Ammon's horn (tissue), 1 donor: ENCODE measurements at places on chromosomes 2 and 18.

GRCh38 chr2:240467659-240468302 lies 32.3 kb downstream of the GPC1 start:
- peak; percentile 18 for DNase-seq

GRCh38 chr2:178531168-178531567 lies 50.9 kb downstream of the PLEKHA3 start:
- DNase-seq: no peak

DNA sequence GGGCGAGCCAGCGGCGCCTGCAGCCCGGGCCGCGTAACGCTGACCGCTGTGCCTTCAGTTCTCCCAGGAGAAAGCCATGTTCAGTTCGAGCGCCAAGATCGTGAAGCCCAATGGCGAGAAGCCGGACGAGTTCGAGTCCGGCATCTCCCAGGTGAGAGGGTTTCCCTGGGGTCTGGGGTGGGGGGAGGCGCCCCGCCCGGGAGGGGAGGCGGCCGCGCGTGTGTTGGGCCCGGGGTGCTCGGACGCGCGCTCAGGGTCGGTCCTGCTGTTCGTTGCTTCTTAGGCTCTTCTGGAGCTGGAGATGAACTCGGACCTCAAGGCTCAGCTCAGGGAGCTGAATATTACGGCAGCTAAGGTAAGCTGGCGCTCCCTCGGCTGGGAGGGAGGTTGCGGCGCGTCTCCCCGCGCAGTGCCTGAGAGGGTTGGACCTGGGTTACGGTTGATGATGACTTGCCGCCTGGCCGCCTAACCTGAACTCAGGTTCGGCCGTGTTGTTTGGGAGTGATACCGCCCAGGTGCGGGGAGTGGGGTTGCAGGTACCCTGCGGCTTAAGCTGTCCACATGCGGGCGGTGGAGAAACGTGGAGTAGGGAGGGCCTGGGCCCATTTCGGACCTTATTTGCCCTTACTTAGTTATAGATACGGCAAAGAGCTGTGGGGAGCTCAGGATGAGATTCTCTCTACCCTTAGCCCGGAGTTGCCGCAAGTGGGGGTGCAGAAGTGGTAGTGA lies 638 bp downstream of the RPS7 start:
- no peak for DNase-seq

- no peak for DNase-seq
These were observed 10.9 kb downstream of the TMBIM1 start for GRCh38 chr2:218281449-218281848.

DNA sequence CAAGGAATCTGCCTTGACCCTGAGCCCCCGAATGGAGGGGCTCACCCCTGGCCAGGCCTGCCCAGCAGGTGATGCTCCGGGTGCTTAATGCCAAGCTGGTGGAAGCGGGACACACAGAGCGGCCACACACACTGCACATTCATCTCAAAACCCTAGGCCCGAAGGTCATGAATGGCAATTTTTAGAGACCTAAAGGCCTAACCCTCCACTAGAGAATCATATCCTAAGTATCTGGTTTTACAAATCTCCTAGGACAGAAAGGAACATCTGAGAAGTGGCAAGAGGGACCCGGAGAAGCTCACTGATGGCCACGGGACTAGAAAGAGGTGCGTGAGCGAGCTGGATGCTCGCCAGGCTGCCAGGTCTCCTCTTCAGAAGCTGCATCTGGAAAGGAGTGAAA lies 38.3 kb downstream of the ST3GAL5 start:
- DNase-seq: no peak

- no peak for DNase-seq
These were observed 326.2 kb upstream of the FAM98A start for GRCh38 chr2:33925311-33925710.

DNA sequence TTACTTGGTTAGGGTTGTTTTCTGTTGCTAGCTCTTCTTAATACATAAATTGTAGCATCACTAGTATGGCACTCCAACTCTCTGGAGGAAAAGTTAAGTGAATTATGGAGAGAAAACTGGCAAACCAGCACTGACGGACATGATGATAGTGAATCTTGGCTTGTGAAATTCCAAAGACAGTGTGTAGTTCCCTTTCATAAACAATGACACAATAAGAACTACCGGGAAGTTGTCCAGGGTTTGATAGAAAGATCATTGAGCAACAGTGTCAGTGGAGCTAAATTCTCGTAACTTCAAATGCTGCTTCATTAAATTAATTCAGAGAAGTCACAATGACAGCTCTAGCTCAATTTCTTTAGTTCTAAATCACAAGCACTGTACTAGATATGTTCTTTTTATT lies 66.5 kb downstream of the RIT2 start:
- DNase-seq: peak; percentile 27

- DNase-seq: no peak
These were observed 109.8 kb downstream of the TACR1 start for GRCh38 chr2:75089471-75089870.

GRCh38 chr2:100184055-100184737 lies 41.8 kb upstream of the AFF3 start:
- DNase-seq: no peak

- DNase-seq: no peak
These were observed 305.0 kb upstream of the LRP1B start for GRCh38 chr2:142435847-142436246.

DNA sequence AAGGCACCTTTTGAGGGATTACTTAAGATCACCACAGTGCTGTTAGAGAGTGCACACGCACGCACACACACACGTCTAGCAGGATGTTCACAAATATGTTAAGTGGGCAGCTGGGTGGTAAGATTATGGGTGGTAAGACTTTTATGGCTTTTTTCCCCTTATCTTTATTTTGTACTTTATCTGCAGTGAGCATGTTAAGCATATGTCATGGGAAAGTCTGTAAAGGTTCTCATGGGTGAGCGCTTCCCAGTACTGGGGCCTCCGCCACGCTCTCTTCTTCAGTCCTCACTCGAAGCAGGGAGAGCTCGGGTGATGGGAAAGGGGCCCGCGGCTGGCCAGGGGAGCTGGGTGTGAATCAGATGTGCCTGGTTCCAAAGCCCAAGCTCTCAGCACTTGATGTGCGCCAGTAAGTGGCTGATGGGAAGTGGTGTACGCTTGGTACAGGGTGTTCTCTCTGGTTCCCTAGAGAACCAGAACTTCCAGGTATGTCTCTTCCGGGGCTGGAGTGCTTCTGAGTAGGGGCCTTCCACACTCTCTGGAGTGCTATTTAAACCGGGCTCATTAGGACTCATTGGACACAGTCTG lies 83.9 kb upstream of the YWHAQ start:
- DNase-seq: no peak

DNA sequence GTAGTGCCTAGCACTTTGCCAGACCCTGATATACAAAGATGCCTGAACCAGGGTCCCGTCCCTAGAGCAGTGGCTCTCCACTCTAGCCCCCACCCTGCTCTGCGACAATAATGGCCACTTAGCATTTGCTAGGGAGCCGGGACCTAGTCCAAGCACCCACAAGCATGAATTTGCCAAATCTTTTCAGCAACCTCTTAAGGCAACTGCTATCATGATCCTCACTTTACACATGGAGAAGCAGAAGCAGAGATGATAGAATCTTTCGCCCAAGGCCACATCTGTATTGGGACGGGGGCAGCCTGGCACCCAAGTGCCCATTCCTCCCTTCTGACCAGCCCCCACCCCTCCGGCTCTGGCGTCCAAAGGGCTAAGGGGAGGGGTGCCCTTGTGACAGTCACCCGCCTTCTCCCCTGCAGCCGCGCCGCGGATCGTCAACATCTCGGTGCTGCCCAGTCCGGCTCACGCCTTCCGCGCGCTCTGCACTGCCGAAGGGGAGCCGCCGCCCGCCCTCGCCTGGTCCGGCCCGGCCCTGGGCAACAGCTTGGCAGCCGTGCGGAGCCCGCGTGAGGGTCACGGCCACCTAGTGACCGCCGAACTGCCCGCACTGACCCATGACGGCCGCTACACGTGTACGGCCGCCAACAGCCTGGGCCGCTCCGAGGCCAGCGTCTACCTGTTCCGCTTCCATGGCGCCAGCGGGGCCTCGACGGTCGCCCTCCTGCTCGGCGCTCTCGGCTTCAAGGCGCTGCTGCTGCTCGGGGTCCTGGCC lies 13.0 kb downstream of the SIGLEC15 start:
- no peak for DNase-seq

DNA sequence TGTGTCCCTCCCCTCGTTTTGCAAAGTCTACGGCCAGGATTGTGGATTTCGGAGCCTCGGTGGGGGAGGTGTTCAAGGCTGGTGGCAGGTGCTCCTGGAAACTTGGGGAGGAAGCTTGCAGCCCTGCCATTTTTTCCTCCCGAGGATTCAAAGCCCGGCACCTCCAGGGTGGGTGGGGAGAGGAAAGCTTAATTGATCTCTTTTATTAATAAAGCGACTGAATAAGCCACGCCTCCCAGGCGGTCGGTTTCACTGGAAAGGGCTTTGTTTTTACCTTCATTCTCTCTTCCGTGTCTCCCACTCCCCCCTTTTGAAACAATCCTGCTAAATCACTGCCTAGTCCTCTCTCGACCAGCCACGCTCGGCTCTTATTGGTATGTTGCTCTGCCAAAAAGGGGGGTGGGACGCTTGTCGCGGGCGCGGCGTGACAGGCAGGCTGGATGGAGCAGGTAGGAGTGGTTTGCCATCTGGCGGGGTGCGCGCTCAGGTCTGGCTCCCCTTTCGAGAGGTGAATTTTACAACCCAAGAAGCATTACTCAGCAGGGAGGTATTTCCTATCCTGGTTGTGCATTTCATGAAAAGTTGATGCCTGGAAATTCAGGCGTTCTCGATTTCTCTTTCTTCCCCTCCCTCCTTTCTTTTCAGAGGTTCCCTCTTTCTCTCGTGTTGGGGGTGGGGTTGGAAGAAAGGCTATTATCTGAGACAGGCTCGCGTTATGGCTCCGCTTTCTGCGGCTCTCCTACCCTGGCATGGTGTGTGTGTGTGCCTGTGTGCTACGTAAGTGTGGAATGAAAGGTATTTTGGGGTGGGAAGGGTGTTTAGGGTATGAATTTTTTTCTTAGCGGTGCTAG lies 1.4 kb downstream of the NEDD4L start:
- peak; percentile 60 for DNase-seq

DNA sequence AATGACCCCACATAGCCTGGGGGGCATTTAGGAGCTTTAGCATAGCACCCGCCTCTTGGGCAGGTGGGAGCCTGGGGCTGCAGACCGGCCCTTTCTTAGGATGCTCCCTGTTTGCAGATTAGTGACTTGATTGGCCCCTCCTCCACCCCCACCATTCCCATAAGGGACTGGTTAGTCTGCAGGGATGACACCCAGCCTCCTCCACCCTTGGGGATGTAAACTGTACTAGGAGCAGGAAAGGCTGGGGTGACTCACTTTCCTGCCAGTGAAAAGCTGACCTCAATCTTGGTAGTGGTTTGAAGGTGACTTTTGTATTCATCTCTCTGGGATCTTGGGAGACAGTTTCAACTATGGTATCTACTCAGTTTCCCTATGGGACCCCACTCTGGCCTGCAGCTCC lies 24.2 kb downstream of the CTIF start:
- DNase-seq: no peak

DNA sequence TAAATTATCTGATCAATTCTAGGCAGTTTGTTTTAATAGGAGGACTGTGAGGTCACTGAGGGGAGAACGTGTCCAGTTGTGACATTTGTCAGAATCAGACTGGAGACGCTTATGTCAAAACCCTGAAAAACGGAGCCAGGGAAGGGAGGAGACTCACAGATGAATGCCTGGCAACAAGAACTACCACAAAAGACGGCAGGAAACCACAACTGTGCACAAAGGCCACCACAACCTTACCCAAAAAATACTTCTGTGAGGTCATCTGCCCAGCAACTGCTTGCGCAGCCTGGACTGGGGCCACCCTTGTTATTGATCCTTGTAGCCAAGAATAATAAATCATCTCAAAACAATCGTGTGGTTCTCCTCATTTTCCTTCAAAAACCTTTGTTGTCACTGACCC lies 173.0 kb upstream of the ALKAL2 start:
- no peak for DNase-seq
